Right lung (tissue), 10 donors: ENCODE measurements at places on chromosomes 1 and 21. TPM values are rescaled to one million over a fixed set of nuclear protein-coding genes. Genes with fewer than 3 reads are reported as not detected.
A peak's percentile ranks its signal among the peaks of the same experiment; 100 is the strongest.

The CA6 gene
- not detected for polyA plus RNA-seq

DNA sequence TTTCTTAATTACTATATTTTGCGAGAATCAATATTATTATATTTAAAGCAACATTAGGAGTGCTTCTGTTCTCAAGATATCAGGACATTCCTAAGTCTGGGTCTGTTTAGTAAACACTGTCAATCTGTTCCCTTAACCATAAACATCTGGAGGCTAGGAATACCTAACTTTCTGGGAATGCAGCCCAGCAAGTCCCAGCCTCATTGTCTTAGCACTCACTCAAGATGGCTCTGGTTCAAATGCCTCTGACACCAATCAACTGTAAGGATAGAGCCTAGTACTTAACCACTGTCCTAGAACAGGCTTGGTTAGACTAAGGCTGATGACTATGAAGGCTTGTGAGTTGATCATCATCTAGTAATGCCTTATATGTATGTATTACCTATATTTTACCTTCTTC, 61.5 kb downstream of the TNN start:
- peak; percentile 74 for DNase-seq

DNA sequence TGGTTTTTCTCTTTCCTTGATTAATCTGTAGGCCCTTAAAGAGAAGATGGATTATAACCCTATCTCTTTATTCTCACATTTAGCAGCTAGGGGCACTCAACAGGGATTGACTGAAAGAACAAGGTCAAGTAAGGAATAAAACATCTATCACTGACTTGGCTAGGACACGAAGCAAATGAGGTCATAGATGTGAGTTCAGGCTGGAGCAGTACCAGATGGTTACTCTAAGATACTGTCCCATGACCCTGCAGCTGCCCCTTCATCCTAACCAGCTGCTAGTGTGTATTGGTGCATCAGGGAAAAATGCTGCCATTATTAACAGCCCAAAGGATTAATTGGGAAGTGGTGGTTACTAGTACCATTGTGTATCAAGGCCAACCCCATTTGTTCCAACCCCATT, 221.9 kb downstream of the CTH start:
- DNase-seq: no peak

DNA sequence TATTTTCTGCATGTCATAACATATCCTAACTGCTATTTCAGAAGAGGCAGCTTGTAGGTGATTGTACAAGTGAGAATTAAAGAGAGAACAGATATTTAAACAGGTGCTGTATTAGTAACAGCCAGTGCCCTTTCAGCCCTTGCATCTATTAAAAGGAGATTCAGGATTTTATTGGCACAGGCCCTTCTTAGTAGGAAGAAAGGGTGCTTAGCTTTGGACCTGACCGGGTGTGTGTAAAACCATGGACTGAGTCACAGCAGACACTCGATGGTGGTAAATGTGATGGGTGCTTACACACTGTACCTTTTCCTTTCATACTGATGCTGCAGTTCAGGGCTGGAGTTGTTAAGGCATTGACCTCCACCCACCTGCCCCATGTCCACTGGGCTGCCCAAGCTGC, 12.7 kb upstream of the CD101 start:
- DNase-seq: no peak

DNA sequence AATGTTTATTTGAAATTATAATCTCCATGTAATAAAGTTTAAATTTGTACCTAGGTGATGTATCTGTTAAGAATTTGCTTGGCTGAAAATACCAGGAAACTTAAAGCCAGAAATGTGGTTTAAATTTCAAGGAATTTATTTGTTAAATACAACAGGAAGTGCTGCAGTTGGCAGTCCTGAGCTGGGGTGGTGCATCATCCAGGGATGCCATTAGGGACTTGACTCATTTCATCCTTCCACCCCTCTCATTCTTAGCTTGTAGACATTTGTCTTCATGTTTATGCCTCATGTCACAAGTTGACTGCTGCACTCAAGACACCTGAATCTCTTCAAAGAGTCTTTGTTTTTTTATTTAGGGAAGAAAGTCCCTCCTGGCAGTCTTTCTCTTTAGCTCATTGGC, 175.9 kb downstream of the LHX8 start:
- no peak for DNase-seq

The EVA1B gene
- polyA plus RNA-seq: 81.6 TPM

The SLC44A3 gene
- polyA plus RNA-seq: 29.3 TPM

The BMP8B gene
- polyA plus RNA-seq: 1.0 TPM

The CYP2J2 gene
- 2.5 TPM for polyA plus RNA-seq

GRCh38 chr1:163055531-163055930, 13.6 kb upstream of the RGS4 start:
- DNase-seq: no peak

DNA sequence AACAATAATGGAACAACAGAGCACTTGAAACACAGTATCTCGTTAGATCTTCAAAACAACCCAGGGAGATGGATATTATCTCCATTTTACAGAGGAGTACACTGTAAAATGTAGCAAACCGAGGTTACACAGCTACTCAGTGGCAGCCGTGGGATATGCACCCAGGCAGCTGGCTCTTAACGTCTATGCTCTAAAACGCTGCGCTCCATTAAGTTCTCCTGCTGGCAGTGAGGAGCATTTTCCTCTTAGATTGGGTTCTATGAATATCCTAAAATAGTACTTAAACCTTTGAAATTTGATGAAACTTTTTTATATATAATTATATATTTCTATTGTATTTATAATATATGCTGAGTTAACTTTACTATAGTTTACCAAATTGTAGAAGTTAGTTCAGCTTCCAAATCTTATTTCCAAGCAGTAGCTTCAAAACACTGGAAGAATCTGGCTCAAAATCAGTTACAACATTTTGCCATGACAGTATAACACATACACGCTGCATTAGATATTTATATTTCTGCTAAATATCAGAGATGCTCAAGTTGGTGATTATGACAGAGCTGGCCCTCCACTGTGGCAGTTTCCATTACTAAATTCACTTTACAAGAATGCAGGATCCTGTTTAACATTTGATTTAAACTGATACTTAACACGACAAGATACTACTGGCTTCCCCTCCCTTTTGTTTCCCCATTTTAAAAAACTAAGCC, 49.5 kb downstream of the TGFBR3 start:
- DNase-seq: no peak

DNA sequence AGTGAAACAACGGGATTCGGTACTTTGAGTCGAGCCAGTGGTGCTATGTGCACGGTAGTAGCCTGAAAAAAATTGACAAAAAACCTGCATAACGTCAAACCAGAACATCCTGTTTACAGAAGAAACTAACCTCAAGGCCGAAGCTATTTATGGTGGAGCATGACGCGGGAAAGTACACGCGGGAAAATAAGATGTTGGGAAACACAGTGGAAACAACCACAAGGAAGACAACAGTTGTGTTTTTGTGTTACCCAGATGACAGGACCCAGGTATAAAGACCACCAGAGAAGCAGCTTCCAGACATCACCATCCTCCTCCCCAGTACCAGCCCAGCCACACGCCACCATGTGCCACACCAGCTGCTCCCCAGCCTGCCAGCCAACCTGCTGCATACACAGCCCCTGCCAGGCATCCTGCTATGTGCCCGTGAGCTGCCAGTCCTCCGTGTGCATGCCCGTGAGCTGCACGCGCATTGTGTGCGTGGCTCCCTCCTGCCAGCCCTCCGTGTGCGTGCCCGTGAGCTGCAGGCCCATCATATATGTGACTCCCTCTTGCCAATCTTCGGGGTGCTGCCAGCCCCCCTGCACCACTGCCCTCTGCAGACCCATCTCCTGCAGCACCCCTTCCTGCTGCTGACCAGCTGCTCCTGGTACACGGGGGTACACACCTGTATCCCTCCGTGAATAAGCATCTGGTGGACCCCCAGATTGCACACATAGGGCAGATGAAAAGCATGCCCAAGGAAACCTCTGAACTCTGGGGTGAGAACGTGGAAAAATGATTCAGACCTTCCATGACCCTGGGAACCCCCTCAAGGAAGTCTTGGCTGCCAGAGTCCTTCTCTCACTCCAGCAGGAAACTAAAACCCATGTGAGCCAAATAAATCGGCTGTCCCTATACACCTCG, at the start of gene KRTAP12-3:
Gene KRTAP12-3, plus strand, starts transcription at position 298 of the 906 bp plus-strand sequence. Its CDS starts 48 bp downstream, at position 346.
- DNase-seq: no peak

The APH1A gene
- 183 TPM for polyA plus RNA-seq

DNA sequence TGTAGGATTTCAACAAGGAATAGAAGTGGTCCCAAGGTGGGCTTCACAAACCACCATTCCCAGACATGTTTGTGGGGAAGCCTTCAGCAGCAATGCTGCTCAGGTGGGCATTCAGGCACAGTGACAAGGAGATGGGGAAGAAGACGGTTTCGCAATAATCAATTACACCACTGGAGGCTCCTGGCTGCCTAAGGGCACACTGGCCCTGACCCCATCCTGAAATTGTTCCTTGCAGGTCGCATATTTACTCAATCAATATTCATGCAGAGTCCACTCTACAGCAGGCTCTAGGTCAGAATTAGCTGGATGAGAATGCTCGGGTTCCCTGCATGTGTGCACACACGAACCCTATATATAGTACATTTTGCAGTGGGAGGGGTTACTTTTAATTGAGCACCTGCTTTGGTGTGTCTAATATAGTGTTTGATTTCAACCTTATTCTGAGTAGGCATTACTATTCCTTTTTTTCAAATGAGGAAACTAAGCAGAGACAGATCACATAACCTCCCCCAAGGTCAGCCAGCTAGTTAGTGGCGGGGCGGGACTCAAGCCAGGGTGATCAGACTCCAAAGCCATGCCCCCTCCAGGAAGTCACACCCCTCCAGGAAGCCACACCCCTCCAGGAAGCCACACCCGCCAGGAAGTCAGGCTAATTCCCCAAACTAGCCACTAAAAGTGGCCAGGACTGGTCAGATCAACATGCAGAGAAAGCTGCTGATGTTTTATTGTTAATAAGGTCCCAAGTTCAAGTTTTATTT, 106.5 kb downstream of the HLCS start:
- DNase-seq: no peak

DNA sequence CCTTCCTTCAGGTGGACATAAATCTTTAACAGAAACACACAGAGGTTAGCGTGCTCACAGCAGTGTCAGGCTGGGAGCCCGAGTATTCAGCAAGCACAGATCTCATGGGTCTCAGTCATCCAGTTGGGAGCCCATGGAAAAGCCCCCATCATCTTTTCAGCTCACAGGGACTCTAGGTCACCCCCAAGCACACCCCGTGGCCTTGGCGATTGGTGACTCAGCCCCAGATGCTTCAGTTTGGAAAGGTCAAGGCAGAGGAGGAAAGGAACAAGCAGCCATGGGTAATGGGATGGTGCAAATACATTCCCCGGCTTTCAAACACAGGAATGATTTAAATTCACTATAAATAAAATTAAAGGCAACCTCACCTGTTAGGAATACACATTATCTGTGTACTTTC, 88.9 kb downstream of the PGBD5 start:
- no peak for DNase-seq

GRCh38 chr21:34707876-34708325, 39.1 kb downstream of the CLIC6 start:
- no peak for DNase-seq

DNA sequence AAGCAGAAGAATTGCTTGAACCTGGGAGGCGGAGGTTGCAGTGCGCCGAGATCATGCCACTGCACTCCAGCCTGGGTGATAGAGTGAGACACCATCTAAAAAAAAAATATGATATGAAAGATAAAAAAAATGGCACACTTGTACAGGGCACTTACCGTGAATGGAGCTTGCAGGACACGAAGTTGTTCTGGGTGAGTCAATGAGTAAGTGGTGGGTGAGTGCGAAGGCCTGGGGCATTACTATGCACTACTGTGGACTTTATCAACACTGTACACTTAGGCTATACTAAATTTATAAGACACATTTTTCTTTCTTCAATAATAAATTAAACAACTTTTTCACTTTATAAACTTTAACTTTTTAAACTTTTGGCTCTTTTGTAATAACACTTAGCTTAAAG, 37.0 kb downstream of the TNFRSF8 start:
- DNase-seq: no peak

GRCh38 chr1:193183019-193183627, 3.3 kb downstream of the B3GALT2 start:
- DNase-seq: peak; percentile 49

The PPM1J gene
- polyA plus RNA-seq: 0.42 TPM

DNA sequence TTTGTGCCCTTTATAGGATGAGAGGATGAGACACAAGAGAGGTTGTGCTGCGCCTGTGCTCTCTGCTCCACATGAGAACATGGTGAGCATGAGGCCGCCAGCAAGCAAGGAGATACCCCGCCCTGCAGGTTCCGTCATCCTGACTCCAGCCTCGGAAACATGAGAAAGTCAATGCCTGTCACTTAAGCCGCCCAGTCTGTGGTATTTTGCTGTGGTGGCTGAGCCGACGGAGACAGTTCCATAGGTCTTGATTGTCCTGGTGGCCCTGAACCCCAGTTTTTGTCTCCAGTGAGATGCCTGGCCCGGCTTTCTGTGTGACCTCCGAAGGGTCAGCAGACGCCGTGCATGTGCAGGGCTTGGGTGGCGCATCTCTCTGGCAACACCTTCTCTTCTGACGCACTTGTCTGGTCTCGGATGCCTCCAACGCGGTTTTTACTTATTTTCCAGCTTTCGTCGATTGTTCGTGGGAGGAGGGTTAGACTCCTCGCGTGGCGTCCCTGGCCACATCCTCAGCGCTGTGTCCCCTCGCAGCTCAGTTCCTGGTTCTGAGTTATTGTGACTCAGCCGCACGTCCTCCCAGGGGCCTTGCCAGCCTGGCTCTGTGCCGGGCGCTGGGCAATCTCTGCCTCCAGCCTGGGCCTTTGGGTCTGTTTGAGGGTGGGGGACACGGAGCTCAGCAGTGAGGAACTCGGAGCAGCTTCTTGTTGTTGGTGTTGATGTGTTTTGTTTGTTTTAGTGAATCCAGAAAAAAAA, 70.0 kb downstream of the FAAP20 start:
- DNase-seq: no peak
